ENCODE measurements at places on chromosomes 2 and 18.

- no peak for DNase-seq
Observed at GRCh38 chr18:76420898-76421684, 74.0 kb downstream of the ZNF516 start.

DNA sequence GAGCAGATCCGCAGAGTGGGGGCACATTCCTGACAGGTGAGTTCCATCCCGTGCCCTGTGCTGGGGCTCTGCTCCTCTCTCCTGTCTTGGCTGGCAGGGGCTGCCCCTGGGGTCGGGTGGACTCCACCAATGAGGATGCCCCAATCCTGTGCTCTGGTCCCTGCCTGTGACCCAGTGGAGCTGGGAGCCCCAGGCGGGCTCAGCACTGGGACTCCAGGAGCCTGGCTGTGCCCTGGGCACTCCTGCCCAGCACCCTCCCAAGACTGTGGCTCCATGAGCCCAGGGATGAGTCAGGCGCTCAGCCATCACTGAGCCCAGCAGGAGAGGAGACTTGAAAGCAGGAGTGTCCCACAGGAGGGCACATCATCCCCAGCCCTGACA is 53.9 kb downstream of the MBP start:
- no peak for DNase-seq

DNA sequence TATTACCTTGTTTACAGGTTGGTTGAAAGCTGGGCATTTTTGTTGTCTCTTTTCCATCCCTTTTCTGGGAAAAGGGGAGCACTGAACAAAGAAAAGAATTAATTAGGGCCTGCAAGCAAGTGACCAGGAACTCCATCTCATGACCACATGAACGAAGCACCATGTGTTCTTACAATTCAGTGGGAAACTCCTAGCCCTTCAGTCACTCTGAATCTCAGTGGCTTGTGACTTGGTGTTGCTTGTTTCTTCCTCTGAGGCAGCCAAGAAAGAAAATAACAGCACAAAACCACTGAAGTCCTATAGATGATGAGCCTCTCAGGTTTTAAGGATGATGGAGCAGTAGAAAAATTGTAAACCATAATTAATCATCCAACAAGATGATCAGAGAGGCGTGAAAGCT is 129.1 kb upstream of the CAB39 start:
- DNase-seq = no peak

- peak; percentile 87 for DNase-seq
Observed at GRCh38 chr2:8677646-8678592, 3.9 kb upstream of the ID2 start.

DNA sequence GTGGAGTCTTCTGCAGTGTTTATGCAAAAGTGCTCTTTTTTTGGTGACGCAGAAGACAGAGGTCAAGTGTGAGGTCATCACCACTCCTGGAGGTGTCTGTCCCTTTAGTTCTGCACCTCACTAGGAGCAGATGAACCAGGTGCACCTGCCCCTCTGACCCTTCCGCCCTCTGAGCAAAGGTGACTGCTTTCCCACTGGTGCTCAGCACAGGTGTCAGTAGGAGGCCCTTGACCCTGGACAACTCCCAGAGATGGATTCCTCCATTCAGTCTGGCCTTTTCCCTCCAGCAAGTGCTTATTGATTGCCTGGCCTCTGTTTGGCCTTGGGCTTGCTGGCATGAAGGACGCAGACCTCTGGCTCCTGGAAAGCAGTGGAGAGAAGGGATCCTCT is 8.7 kb upstream of the SLC4A3 start:
- DNase-seq = no peak
